Calu3 (cell line): ENCODE measurements at places on chromosomes 3 and 15. TPM values are rescaled to one million over a fixed set of nuclear protein-coding genes. Genes with fewer than 3 reads are reported as not detected.

- H3K4me1 ChIP-seq = no peaks in the 10 kb centered on the region
- no peak overlapping the region for H3K4me3 ChIP-seq
- H3K27me3 ChIP-seq = peaks cover 48% of the 10 kb centered on the region
- H3K27ac ChIP-seq = no peak overlapping the region
- DNase-seq = no peak
Observed at GRCh38 chr15:43276563-43277200, 10.0 kb upstream of the TGM5 start.

FGF12 gene
- 9.7 and 15.7 TPM in 2 replicates for total RNA-seq

DNA sequence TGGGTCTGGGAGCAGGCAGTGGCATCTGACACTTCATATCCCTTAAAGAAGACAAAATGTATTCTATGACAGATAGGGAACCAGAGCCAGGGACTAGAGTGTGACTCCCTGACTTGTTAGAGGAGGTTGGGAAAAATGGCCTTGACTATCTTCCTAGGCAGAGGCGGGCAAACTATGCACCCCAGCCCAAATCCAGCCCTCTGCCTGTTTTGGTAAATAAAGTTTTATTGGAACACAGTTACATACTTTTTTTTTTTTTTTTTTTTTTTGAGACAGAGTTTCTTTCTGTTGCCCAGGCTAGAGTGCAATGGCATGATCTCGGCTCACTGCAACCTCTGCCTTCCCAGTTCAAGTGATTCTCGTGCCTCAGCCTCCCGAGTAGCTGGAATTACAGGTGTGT lies 47.3 kb downstream of the QTRT2 start:
- no peak for DNase-seq
- no peaks in the 10 kb centered on the region for H3K4me1 ChIP-seq
- H3K27ac ChIP-seq = no peak overlapping the region
- H3K27me3 ChIP-seq = no peaks in the 10 kb centered on the region
- no peaks in the 10 kb centered on the region for H3K36me3 ChIP-seq
- no peak overlapping the region for H3K4me3 ChIP-seq

GRCh38 chr15:57220205-57220604 lies 156.1 kb upstream of the CGNL1 start:
- H3K36me3 ChIP-seq = no peaks in the 10 kb centered on the region
- H3K27ac ChIP-seq = no peak overlapping the region
- DNase-seq = no peak
- no peaks in the 10 kb centered on the region for H3K27me3 ChIP-seq
- peaks cover 41% of the 10 kb centered on the region for H3K4me1 ChIP-seq
- no peak overlapping the region for H3K4me3 ChIP-seq

CAND2 gene
- total RNA-seq = not detected in 2 replicates

- no peaks in the 10 kb centered on the region for H3K36me3 ChIP-seq
- no peaks in the 10 kb centered on the region for H3K27me3 ChIP-seq
- H3K4me1 ChIP-seq = no peaks in the 10 kb centered on the region
- H3K27ac ChIP-seq = no peak overlapping the region
- H3K4me3 ChIP-seq = no peak overlapping the region
- peak; percentile 12 for DNase-seq
Observed at GRCh38 chr15:37134699-37135131, 34.4 kb upstream of the MEIS2 start.

TMEM212 gene
- total RNA-seq = not detected in 2 replicates

FAM3D gene
- 3.0 and 3.8 TPM in 2 replicates for total RNA-seq

PTH1R gene
- total RNA-seq = not detected in 2 replicates

SAXO2 gene
- total RNA-seq = 1.9 and 5.3 TPM in 2 replicates

PCCB gene
- total RNA-seq = 52.3 and 63.5 TPM in 2 replicates

DNA sequence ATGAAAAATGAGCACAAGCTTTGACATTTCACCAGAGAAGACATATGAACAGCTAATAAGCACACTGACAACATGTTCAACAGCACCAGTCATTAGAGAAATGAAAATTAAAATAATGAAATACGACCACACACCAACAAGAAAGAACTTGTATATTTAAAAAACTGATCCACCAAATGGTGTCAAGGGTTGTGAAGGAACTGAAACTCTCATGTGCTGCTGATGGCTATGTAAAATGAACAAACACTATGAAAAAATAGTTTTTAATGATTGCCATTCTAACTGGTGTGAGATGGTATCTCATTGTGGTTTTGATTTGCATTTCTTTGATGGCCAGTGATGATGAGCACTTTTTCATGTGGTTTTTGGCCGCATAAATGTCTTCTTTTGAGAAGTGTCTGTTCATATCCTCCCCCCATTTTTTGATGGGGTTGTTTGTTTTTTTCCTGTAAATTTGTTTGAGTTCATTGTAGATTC lies 193.8 kb downstream of the SCAPER start:
- no peak for DNase-seq
- H3K36me3 ChIP-seq = no peaks in the 10 kb centered on the region
- H3K27ac ChIP-seq = no peak overlapping the region
- no peaks in the 10 kb centered on the region for H3K27me3 ChIP-seq

CTXN2 gene
- total RNA-seq = not detected in 2 replicates

DNA sequence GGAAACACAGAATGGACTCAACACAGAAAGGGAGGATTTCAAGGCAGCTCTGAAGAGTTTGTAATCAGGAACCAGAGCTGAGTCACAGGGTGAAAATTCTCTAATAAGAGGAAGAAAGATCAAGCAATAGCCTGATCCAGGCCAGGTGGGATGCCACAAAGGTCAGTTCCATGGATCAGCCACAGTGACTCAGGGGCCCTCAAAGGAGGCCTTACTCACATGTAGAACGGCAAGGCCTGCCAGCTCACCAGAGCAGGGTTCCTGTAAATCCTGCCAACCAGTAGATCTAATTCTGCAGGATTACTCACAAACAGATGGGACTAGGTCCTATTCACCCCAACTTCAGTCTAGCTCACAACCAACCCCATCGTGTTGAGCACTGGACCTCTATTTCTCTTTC lies 78.3 kb upstream of the PPP2R3A start:
- no peaks in the 10 kb centered on the region for H3K36me3 ChIP-seq
- peaks cover 13% of the 10 kb centered on the region for H3K4me1 ChIP-seq
- peak; percentile 44 for DNase-seq
- H3K4me3 ChIP-seq = no peak overlapping the region

DNA sequence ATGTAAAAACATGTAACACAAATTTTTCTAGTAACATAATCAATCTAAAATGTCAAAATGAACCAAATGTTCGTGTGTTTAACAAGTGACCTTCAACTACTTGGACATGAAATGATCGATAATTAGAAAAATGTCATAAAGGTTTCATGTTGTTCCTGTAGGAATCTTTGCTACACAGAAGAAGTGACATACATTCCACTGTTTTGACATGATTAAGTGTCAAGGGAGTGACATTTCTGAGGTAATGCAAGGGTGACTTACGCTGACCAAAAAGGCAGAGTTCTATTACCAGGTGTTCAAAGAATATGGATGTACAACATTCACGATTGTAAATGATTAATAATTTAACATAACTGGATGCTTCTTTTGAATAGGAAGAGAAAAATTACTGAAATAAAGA lies 131.1 kb upstream of the ROBO1 start:
- H3K4me3 ChIP-seq = no peak overlapping the region
- H3K36me3 ChIP-seq = no peaks in the 10 kb centered on the region
- no peak for DNase-seq
- H3K4me1 ChIP-seq = no peaks in the 10 kb centered on the region
- no peak overlapping the region for H3K27ac ChIP-seq

DNA sequence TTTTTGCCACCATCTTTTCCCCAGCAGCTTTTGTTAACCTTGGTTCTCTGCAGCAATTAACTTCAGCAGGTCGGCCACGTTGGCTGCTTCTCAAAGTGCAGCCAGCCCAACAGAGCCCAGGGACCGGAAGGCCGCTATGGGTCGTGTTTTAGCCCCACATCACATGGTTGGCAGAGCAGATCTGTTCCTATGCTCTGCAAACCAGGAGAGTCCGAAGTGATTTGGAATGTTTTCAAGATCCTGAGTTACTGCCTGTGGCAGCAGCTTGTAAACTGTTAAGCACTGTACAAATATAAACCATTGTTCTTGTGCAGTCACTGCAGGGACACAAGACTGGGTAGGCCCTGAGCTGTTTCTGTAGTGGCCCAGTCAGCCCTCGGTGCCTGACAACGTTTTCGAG lies 69.6 kb upstream of the MYZAP start:
- no peak for DNase-seq
- no peaks in the 10 kb centered on the region for H3K36me3 ChIP-seq
- no peak overlapping the region for H3K4me3 ChIP-seq
- H3K27me3 ChIP-seq = no peaks in the 10 kb centered on the region
- H3K27ac ChIP-seq = no peak overlapping the region

ACKR2 gene
- 0.45 and 1.5 TPM in 2 replicates for total RNA-seq

DNA sequence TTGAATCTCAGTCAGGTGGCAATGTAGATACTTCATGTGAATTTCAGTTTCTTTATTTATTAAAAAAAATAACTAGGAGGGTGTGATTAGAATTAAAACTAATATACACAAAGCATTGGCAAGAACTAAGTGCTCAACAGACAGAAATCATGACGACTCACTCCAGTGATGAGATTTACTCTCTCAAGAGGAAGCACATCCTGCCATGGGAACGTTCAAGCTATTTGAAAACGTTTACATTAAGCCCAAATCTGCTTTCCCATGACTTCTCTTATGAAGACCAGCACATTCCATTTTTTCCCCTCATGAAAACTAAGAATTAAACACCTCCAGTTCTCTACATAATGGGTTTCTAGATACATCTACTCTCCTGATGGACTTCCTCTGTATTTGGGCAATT lies 8.5 kb downstream of the WDR53 start:
- no peak overlapping the region for H3K27ac ChIP-seq
- no peak for DNase-seq
- H3K27me3 ChIP-seq = no peaks in the 10 kb centered on the region

ZNF502 gene
- total RNA-seq = 0.99 and 1.8 TPM in 2 replicates

DNA sequence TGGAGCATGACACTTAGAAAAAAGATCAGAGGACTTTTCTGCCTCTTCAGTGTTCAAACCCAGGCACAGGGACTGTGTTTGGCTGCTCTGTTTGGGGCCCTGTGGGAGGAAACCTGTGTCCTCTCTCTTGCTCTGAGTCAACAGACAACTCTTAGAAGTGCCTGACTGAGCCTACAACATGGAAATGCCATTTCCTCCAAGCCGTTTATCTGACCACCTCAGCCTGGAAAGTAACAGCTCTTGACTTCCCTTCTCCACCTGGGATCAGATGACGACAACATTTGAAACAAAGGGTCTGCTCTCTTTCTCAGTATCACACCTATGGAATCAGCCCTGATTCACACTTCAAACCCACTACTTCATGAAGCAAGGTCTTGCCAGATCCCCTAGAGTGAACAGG lies 91.3 kb upstream of the CTDSPL start:
- H3K36me3 ChIP-seq = no peaks in the 10 kb centered on the region
- H3K4me1 ChIP-seq = peaks cover 26% of the 10 kb centered on the region
- DNase-seq = no peak
- no peak overlapping the region for H3K27ac ChIP-seq
- peaks cover 55% of the 10 kb centered on the region for H3K27me3 ChIP-seq
- no peak overlapping the region for H3K4me3 ChIP-seq

GRCh38 chr15:59668556-59668955 lies 11.2 kb upstream of the GTF2A2 start:
- H3K4me3 ChIP-seq = no peak overlapping the region
- H3K36me3 ChIP-seq = peaks cover 52% of the 10 kb centered on the region
- DNase-seq = no peak
- no peak overlapping the region for H3K27ac ChIP-seq
- no peaks in the 10 kb centered on the region for H3K27me3 ChIP-seq
- no peaks in the 10 kb centered on the region for H3K4me1 ChIP-seq

DNA sequence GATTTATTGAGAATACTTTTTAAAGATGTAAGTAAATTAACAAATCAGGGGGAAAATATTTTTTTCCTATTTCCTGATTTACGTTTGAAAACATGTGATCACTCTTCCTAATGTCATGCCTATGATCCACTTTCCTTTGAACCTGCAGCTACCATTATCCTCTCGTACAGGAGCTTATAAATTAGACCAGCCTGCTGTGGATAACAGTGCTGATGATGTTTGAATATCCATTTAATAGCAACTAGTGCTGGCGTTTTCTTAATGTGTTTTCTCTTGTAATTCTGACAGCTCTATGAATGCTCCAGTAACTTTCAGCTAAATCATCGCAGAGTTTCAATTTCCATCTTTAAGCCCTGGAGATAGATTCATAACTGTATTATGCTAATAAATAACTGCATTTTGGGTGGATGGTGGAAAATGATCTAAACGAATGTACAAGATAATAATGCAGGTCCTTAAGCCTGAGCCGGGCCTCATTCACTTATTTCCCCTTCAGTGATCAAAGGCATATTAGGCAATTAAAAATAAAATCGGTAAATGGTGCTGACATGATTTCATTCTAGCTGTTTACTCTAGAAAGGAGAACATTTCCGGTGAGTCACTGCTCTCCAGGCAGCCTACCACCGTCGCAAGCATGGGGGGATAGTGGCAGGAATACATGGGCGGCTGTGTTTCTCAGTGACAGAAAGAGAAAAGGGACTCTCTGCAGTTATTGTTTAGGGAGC lies 58.5 kb upstream of the SLC24A5 start:
- H3K4me3 ChIP-seq = no peak overlapping the region
- no peaks in the 10 kb centered on the region for H3K4me1 ChIP-seq
- no peak overlapping the region for H3K27ac ChIP-seq
- peaks cover 13% of the 10 kb centered on the region for H3K27me3 ChIP-seq
- H3K36me3 ChIP-seq = no peaks in the 10 kb centered on the region

DNA sequence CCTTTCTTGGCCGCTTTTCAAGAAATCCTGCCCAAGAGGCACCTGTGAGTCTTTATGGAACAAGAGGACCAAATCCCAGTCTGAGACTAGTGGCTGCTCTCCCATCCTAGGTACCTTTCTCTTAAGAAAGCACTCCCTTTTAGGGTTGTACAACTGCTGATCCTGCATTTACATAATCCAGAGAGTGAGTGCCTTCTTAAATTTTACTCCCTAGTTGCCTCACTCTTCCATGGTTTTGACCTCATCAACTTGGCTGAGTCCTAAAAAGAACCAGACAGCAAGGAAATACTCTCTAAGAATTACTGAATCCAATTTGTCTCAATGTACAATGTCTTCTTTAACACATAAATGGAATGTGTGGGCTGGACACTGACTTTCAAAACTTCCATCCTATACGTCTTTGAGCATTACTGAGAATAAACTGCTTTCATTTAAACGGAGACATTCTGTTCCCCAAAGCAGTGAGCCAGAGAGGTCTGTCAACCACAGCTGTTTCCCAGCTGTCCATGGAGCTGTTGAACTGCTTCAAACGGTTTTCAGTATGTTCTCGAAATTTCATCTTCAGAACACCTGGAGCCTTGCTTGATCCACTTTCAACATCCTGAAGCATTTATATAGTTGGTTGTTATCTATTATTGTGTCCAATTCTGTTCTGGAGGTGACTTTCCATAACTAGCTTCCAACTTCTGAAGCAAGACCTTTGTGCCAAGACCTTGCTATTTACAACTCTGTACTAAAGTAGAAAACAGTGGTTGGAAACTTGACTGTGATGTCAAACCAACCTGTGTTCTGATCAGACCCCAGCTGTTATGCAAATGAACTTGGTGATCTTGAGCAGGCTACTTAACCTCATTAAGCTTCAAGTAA lies 179.1 kb downstream of the SLC9A9 start:
- DNase-seq = no peak
- H3K27ac ChIP-seq = no peak overlapping the region
- no peaks in the 10 kb centered on the region for H3K36me3 ChIP-seq
- peaks cover 3% of the 10 kb centered on the region for H3K4me1 ChIP-seq
